ENCODE measurements at places on chromosomes 4 and X.

GRCh38 chr4:36709991-36710390 lies 428.6 kb downstream of the DTHD1 start:
- DNase-seq = no peak

GRCh38 chrX:100745205-100745604 lies 13.3 kb upstream of the SYTL4 start:
- no peak for DNase-seq

- no peak for DNase-seq
Measured at GRCh38 chr4:70954032-70954431, 39.4 kb upstream of the DCK start.

DNA sequence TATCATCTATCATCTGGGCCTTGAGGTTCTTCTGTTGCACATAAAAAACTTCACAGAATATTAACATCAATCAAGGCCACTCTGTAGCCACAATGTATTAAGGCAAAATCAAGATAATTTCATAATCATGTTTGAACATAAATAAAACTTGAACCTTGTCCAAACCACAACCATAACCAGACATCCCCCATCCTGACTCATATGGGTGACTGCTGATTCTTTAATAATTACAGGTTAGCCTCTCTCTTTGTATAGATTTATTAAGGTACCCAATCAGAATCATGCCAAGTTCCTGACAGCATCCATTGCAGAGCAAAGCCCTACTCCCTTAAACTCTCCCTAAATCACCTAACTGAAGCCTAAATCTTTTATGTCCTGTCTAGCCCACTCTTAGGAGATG lies 16.7 kb upstream of the AREG start:
- DNase-seq = no peak

GRCh38 chr4:27007507-27007906 lies 146.9 kb downstream of the STIM2 start:
- DNase-seq = no peak

GRCh38 chr4:137389911-137390520 lies 142.3 kb downstream of the PCDH18 start:
- no peak for DNase-seq

- no peak for DNase-seq
Measured at GRCh38 chrX:97636473-97637140, 752.9 kb downstream of the RPA4 start.

DNA sequence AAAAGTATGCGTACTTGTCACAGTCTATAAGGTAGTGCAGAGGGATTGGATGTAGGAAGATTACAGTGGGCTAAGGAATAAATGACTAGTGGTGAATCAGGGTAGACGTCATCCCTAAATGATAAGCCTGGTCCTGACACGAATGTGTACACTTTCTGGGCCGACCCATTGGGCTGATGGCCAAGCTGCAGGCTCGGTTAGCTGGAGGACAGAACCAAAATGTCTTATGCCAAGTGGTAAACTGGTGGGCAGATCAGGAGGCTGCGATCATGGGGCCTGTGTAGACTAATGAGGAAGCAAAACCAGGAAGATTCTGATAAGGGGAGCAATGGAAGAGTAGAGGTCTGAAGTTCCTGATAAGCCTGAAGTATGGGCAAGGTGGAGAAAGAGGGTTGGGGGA lies 272.8 kb upstream of the GATB start:
- no peak for DNase-seq

GRCh38 chr4:70772929-70773555 lies 51.3 kb downstream of the RUFY3 start:
- DNase-seq = no peak

- DNase-seq = no peak
Measured at GRCh38 chr4:38385093-38386004, 278.6 kb upstream of the KLF3 start.

- DNase-seq = no peak
Measured at GRCh38 chr4:7642741-7643458, 208.2 kb upstream of the PSAPL1 start.

DNA sequence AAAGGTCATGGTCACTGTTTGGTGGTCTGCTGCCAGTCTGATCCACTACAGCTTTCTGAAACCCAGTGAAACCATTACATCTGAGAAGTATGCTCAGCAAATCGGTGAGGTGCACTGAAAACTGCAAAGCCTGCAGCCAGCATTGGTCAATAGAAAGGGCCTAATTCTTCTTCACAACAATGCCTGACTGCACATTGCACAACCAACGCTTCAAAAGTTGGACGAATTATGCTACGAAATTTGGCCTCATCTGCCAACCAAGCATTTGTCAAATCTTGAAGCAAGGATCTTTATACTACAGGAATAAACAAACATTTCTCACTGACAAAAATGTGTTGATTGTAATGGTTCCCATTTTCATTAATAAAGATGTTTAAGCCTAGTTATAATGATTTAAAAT lies 90.4 kb downstream of the EIF4E start:
- no peak for DNase-seq

GRCh38 chr4:88027611-88028608 lies 20.5 kb downstream of the PKD2 start:
- no peak for DNase-seq

DNA sequence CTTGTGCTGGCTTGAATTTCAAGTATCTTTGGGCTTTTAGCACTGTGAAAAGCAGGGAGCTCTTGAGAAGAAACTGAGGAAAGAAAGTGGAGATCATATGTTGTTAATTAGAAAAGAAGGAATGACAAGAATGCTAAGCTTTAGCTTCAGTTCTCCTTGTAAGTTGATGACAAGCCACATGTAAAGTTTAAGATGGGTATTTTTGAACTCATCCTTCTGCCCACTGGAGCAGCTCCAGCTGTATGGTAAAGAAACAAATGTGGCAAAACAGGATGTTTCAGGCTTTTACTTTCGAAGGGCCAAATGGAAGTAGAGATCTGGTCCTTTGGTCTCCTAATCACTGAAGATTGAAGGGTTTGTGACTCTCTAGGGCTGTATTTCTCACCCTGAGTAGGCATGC lies 137.8 kb downstream of the GUCY2F start:
- DNase-seq = no peak

DNA sequence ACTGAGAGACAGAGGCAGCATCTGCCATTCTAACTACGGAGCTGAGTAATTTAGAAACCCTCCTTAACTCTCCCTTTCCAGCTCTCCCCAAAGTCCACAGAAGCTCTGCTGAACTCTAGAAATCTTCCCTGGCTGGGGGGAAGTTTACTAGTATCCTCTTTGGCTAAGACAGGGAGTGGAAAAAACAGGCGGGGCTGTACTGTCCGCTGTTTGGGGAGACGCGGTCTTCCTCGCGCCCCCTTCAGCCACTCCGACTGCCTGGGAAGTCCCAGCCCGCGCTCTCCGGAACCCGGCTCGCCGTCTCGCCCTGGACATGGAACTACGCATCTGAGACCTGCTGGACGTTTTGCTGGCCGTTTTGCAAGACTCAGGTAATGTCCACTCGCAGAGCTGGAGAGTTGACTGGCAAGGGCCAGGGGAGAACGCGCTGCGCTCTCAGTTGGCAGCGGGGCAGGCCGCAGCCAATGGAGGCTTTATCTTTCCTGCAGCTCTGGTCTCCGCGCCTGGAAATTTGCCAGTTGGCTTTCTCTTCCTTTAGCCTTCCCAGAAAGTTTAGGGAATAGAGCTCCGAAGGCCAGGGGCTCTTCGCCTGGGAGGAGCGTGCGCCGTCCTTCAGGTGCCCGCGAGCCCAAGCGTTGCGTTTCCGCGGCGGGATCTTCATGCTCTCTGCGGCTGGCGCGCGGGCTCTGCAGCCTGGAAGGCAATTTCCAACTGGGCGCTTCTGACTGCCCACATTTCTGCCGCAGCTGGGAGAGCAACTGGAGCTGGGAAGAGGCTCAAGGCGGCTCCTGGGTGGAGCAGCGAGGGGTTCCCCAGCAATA lies 892 bp downstream of the IL1RAPL2 start:
- DNase-seq = no peak

- DNase-seq = no peak
Measured at GRCh38 chrX:17425551-17425950, 50.6 kb downstream of the NHS start.

GRCh38 chr4:145618210-145618931 lies 814 bp upstream of the MMAA start:
- DNase-seq = peak; percentile 7

- DNase-seq = no peak
Measured at GRCh38 chr4:73681776-73682175, 58.6 kb upstream of the CXCL8 start.

GRCh38 chr4:15690020-15690809 lies 8.6 kb downstream of the FAM200B start:
- DNase-seq = no peak

DNA sequence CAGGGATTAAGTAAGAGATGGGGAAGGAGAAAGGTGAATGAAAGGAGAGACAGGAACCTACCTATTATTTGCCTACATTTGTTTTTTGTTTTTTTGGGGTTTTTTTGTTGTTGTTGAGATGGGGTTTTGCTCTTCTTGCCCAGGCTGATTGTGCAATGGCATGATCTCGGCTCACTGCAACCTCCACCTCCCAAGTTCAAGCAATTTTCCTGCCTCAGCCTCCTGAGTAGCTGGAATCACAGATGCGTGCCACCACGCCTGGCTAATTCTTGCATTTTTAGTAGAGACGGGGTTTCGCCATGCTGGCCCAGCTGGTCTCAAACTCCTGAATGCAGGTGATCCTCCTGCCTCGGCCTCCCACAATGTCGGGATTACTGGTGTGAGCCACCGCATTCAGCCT lies 57.9 kb downstream of the BCOR start:
- no peak for DNase-seq

DNA sequence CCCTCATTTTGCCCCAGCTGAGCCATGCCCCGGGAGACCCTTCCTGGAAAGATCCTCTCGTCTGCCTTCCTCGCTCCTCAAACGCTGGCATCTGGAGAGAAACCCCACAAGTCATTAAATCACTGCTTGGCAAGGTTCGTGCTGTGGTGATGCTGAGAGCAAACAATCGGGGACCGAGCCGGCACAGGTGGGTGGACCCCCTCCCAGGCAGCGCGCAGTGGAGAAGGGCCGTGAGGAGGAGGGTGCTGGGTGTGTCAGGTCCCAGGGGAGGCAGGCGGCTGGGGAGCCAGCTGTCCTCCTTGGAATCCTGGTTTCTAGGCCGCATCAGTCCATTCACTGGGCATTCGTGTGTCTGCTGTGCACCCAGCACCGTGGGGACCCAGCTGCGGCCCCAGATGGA lies 64.9 kb upstream of the PSAPL1 start:
- DNase-seq = no peak

DNA sequence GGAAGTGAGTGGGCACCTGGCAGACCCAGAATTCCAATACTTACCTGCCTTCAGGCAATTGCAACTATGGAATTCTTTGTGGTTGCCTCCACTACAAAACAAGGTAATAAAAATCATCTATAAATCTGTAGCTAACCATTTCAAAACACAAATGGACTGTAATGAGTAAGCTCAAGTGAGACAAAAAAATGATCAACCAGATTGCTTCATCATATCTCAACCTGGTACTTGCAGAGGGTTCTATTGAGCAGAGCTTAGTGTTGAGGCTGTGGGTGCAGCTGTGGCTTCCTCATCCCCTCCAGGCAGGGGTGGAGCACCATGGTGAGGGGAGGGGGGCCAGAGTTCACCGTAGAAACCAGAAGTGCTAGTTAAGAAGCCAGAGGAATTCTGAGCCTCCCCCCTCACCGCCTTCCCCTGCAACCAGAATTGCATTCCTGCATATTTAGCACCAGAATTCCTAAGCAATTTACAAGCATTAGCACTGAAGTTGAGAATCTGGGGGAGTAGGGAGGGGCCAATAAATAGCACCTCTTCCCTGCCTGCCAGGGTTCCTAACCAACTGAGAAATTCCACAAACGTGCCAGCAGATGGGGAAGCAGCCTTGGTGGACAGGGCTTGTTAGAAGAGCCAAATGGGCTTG lies 11.5 kb downstream of the CTAG1A start:
- no peak for DNase-seq

GRCh38 chr4:129526812-129527211 lies 430.9 kb downstream of the C4orf33 start:
- no peak for DNase-seq

GRCh38 chr4:176799653-176800052 lies 6.9 kb upstream of the VEGFC start:
- no peak for DNase-seq

DNA sequence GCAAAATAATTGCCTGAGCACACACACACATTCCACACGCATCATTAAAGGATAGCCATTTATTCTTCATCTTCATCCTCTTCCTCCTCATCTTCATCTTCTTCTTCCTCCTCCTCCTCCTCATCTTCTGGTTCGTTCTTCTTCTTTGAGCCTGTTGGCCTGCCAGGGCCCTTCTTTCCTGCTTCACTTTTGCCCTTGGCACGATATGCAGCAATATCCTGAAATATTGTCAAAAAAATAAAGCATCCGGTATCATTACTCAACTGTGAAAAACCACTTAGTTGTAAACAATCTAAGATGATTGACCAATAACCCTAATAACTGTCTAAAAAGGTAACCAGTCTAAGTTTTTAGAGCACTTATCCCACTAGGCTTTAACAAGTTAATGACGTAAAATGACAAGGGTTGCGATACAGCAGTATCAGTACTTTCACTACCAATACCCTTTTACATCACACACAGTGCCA lies 2.1 kb downstream of the HMGB2 start:
- DNase-seq = no peak

DNA sequence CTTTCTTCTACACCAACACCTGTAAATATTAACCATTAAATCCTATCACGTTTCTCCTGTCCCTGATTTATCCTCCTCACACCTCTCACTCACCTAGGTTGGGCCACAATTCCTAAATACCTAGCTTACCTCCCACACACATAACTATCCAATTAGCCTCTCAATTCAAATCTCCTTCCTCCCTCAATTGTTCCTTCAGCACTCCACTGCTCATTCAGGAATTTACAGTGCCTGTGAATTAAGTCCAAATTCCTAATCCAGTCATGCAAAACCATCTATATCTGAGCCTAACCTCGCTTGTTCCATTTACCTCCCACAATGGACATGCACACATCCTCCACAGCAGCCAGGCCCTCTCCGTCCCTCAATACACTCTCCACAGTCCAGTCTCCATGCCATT lies 17.5 kb downstream of the ANXA5 start:
- DNase-seq = no peak

GRCh38 chrX:3598709-3599108 lies 114.7 kb downstream of the PRKX start:
- no peak for DNase-seq

GRCh38 chr4:17630228-17630627 lies 15.8 kb downstream of the MED28 start:
- DNase-seq = no peak

DNA sequence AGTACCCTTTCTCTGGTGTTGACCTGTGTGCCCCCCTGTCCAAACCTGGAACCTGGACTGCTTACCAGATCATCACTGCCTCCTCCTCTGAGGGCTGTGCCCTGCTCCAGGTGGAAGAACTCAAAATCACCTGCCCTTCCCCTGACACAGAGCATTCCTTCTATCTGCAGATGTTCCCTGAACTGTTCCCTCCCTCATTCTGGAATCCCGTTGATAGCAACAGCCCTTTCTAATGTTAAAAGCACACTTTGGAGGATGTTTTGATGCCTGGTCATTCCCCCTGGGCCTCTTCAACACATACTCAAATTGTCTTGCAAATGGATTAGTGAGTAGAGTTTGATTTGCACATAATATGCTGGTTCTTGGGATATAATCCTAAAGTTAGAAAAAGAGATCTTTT lies 225.8 kb downstream of the FGF13 start:
- no peak for DNase-seq

All from activated T-cell treated with anti-CD3 and anti-CD28 coated beads for 1 hour (primary cell).